ENCODE measurements at places on chromosomes 1 and 21. TPM values are rescaled to one million over a fixed set of nuclear protein-coding genes. Genes with fewer than 3 reads are reported as not detected.

GRCh38 chr1:65172936-65173690 is 25.1 kb downstream of the AK4 start:
- DNase-seq, result no peak

DNA sequence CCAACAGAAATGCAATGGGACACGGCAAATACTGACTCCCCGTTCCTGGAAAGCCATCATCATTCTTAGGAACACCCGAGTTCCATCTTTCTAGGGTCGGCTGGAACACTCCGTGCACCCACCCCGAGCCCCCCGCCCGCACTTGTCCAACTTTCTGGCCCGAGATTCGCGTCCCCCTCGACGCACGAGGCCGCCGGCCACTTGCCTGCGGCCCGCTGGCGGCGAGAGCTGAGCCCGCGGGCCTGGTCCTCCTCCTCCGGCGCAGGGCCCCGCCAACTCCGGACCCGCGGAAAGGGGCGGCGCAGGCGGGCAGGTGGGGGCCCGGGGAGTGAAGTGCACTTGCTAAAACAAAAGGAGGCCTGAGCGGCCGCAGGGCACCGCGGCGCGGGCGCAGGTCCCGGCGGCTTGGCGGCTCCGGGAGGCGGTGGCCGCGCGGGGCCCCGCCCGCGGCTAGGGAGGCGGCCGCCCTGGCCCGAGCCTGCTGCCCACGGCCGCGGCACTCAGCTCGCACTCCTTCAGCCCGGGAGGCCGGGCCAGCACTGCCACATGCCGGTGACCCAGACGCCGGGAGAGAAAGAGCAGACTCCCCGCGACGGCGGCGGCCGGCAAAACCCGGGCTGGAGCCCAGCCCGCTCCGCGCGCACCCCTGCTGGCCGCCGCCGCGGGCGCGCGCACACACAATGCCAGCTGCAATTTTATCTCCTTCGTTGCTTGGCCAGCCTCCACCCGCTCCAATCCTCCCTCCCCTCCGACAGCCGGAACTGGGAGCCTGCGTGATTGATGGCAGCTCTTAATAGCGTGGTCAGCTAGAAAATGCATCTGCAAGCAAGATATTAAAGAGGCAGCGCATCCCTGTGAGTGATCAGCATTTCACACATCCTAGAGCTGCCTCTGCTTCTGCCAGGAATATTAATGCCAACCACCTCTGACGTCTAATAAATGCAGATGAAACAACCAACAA is 114.3 kb downstream of the RERE start:
- DNase-seq, result peak; percentile 89

DNA sequence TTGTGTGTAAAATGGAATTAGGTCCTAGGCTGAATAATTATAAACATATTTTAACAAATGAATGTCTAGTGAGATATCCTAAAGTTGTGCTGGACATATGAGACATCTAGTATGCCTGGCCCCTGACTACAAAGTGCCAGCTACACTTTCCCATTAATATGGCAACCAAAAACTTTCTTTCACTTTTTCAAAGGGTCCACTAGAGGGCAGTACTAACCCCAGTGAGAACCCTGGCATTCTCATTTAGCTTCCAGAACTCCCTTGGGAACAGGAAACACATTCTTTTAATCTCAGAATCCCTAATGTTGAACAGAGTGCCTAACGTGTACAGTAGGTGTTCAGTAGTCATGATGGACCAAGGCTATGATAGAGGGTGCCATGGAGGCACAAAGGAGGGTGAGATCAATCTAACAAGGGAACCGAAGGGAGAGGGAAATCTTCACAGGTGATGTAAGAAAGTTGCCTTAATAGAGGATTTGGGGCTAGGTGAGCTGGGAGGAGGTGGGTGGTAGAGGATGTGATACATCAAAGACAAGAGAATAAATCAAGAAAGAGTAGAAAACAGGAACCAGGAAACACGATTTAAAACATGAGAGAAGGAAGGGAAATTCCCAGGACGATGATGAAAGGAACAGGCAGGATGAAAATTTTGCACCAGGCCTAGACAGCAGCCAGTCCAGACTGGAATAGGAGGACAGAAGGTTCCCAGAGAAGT is 41.6 kb downstream of the NSL1 start:
- peak; percentile 89 for DNase-seq

GRCh38 chr1:175314300-175314699 is 121.7 kb upstream of the KIAA0040 start:
- DNase-seq, result no peak

- DNase-seq, result peak; percentile 83
Measured at GRCh38 chr1:83942914-83943313, 56.0 kb downstream of the TTLL7 start.

GRCh38 chr21:33197496-33197895 is 32.2 kb upstream of the IFNAR2 start:
- peak; percentile 14 for DNase-seq

DNA sequence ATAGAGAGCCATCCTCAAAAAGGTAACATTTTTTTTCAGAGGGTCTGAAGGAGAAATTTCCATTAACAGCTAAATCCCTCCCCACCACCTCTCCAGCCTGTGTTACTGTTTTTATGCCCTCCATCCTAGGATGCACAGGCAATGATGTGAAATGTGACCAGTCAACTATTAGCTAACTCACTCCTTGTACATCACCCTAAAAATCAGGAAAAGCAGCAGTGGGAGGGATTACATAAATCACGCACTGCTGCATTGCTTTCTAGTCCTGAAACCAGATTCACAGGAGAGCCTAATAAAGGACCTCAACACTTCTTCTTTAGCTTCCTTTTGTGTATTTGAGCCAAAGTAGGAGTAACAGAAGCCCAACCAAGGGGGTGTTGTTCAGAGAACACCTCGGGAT is 66.3 kb downstream of the LMO4 start:
- DNase-seq, result no peak

DNA sequence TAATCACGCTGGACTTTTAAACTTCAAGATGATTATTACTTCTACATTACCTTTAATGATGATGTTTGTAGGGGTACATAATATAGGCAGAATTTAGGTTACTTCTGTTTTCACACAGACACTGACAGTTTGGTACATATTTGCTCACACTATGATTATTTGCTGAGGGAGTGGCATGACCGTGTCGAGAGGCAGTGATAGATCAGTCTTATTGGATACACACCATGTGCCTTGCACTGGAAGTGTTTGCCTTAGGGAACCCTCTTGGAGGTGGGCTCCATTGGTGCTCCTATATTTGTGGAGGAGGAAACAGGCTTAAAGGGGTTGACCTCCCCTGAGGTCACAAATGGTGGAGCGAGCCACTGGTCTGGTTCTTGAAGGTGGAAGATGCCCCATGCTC is 132.1 kb downstream of the PRDM2 start:
- no peak for DNase-seq

DNA sequence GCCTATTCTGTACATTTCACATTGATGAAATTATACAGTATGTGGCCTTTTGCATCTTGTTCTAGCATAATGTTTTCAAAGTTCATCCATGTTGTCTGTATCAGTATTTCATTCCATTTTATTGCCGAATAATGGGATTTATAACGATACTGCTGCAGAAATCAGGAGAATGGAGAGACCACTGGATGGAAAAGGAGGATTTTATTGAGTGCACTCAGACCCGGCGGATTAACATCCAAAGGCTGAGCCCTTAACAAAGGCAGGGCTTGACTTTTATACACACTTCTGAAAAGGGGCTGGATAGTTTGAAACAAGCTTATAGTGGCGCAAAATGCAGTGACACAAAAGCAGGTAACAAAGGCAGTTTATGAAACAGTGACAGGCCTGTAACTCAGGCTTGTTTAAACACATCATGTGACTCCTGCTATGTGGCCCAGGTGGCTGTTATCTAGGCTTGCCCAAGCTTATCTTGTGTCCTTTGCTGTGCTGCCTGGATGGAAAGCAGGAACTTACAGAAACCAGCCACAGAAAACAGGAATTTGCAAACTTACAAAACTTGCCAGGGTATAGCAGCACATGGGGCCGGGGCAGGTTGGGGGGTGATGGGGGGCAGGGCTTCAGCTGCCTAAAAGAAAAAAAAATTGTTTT is 32.8 kb upstream of the KCNJ15 start:
- peak; percentile 40 for DNase-seq

DNA sequence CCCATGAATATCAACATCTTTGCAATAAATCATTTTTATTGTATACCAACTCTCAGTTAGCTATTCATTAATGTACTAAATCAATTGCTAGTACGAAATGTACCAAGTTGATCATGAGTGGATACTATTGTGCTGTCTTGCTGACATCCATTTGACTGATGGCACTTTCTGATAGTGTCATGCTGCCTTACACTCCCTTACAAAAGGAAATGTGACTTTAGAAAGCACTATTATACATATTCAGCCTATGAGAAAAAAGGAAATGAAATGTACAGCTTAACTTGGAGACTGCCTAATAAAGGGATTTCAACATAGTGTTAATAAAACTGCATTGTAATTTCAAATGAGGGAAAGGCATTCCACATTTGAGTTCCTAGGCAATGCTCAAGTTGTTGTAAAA is 52.2 kb downstream of the PLA2G4A start:
- no peak for DNase-seq

DNA sequence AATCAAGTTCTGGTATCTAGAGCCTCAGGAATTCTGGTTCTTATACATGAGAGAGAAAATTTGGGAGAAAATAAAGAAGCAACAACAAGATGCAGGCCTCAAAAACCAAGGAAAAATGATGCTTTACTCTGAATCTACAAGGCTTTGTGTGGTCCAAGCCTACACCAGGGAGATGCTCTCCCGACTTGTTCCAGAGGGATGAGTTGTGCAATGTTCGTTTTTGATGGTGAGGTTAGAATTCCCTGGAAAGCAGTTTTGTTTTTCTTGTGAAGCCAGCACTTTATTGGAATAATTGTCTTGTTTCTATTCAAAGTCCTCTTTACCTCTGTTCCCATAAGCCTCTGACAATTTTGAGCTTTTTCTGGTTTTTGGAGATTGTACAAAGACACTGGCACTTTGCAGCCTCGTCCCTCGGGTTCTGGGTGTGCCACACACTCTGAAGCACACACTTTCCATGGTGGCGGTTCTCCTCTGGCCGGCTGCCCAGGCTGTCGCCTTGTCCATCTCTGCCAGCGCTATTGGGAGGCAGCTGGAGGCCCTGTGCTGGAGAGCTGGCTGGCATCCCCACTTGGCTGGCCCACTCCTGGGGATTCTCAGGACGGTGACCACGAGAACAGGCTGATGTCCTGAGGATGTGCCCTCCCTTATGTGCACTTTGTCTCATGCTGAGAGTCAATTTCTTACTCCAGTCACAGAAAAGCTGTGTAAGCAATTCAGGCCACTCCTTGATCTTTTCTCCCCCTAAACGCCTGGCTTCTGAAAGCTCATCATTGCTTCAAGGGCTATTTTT is 70.2 kb downstream of the EDEM3 start:
- peak; percentile 24 for DNase-seq

DNA sequence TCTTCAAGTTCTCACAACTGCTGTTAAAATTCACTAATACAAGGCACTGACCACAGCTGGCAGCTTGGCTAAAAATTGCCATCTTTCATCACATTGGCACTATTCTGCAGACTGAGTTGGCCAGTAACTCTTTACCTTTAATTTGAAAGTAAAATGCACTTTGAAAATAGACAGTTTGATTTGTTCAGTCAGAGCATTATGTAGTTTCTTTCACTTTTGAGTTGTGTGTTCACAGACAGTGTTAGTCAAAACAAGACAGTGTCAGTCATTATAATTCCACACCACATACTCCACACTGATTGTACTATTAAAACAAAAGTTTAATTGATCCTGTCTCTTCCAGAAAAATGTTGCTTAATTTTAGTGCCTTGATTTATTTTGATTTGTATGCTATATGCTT is 160.7 kb downstream of the SDCCAG8 start:
- DNase-seq, result no peak

- DNase-seq, result no peak
Measured at GRCh38 chr1:17065666-17066065, 11.8 kb upstream of the SDHB start.

GRCh38 chr1:94385308-94385929 is 32.8 kb upstream of the ABCD3 start:
- DNase-seq, result no peak

DNA sequence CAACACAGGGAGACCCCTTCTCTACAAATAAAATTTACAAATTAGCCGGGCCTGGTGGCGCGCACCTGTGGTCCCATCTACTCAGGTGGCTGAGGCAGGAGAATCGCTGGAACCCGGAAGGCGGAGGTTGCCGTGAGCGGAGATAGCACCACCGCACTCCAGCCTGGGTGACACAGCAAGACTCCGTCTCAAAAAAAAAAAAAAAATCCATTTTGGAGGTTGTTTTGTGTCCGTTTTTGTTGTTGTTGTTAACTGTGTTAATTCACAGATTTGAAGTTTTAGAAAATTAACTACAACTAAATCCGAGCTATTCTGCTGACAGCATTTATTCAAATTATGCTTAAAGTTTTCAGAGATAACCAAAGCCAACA is 618 bp downstream of the CLCC1 start:
- no peak for DNase-seq

DNA sequence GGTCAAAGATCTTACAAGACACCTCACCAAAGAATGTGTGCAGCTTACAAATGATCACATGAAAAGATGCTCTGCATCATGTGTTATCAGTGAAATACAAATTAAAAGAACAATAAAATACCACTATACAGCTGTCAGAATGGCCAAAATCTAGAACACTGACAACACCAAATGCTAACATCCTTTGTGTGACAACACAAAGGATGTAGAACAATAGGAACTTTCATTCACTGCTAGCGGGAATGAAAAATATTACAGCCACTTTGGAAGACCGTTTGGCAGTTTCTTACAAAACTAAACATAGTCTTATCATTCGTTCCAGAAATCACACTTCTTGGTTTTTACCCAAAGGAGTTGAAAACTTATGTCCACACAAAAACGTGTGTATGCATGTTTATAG is 20.6 kb upstream of the SELP start:
- no peak for DNase-seq

- no peak for DNase-seq
Measured at GRCh38 chr1:167685844-167686243, 35.9 kb upstream of the MPZL1 start.

LHX8 gene
- not detected for total RNA-seq

RHEX gene
- total RNA-seq, result not detected

CR1L gene
- not detected for total RNA-seq

GJC2 gene
- total RNA-seq, result 2.0 TPM

LCE2B gene
- not detected for total RNA-seq

BOLA1 gene
- total RNA-seq, result 7.0 TPM

EPHX1 gene
- 57.6 TPM for total RNA-seq

G0S2 gene
- 146 TPM for total RNA-seq

OR2G6 gene
- total RNA-seq, result not detected

TMEM125 gene
- not detected for total RNA-seq

AADACL4 gene
- not detected for total RNA-seq

ZNF648 gene
- not detected for total RNA-seq

TMEM51 gene
- total RNA-seq, result 6.5 TPM

All from fibroblast of the aortic adventitia (primary cell).